Vagina (tissue), 2 donors: ENCODE measurements at places on chromosomes 13 and 19. TPM values are rescaled to one million over a fixed set of nuclear protein-coding genes. Genes with fewer than 3 reads are reported as not detected.

GRCh38 chr19:45972081-45972946, 1.4 kb downstream of the NOVA2 start:
- DNase-seq = no peak

GRCh38 chr13:27404680-27405079, 19.7 kb upstream of the GTF3A start:
- no peak for DNase-seq

GRCh38 chr13:63910511-63910910, 2494.9 kb upstream of the PCDH20 start:
- no peak for DNase-seq

GRCh38 chr19:49987159-49987698, 26.3 kb upstream of the SIGLEC11 start:
- no peak for DNase-seq

DNA sequence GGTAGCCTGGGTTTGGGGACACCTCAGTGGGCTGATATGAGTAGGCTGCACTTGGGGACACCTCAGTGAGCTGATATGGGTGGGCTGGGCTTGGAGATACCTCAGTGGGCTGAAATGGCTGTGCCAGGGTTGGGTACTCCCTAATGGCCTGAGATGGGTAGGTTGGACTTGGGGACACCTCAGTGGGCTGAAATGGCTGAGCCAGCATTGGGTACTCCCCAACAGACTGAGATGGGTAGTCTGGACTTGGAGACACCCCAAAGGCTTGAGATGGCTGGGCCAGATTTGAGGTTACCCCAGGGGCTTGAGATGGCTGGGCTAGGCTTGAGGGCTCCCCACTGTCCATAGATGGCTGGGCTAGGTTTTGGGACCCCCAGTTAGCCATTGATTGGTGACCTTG, 12.1 kb downstream of the IQCN start:
- DNase-seq = no peak

- DNase-seq = no peak
These were observed 80.4 kb downstream of the INSR start for GRCh38 chr19:7213628-7214323.

GRCh38 chr13:97058391-97058790, 64.1 kb upstream of the OXGR1 start:
- DNase-seq = no peak

- no peak for DNase-seq
These were observed 1.7 kb upstream of the PCDH17 start for GRCh38 chr13:57629821-57630235.

- no peak for DNase-seq
These were observed 275.3 kb downstream of the KCTD12 start for GRCh38 chr13:76610819-76611415.

DNA sequence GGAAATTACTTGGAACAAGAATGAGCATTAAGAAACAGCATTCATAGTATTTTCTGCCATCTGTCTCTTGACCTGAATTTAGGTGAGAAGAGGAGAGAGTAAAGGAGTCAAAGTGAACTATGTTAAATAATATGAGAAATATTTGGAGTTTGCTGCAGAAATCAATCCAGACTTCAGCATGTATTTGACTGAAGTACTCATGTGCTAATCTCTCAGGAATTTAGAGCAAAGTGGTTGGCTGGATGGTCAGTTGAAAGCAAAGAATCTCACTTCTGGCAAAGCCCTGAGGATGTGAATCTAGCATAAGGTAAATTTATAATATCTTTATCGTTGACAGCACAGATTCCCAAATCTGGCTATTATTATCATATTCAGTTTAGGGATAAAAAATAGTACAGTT, 394.3 kb downstream of the PCDH17 start:
- DNase-seq = no peak

DNA sequence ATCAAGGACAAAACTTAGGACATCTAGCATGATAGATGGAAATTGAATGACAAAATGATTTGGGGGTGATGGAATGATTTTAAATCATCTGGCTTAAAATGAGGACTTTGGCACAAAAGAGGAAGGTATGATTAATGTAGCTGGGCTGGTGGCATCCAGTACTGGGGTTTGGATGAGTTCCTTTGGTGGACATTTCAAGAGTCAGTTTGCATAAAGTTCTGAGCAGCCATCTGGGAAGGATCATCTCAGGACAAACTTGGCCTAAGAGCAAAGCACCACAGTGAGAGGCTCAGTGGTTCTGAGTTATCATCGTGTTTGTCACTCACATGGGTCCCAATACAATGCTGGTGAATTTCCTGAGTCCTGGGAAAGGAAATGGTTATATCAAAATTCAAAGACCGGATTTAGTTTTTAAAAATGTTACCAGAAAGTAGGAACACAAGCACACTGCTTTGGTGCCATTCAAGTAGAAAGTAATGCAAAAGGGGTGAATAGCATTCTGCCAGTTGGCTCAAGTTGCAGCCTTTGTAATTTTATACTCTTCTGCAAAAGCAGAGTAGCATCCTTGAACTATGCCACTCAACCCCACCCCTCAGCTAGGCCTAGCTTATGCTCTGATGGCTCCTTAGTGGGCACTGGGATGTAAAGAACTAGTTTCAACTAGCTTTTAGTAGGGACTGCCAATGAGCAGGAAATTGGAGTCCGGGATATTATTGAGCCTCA, 219.0 kb downstream of the COG6 start:
- DNase-seq = no peak

GRCh38 chr13:39452834-39453233, 150.2 kb downstream of the LHFPL6 start:
- DNase-seq = no peak

CGB1 gene
- not detected for total RNA-seq

PSG3 gene
- total RNA-seq = not detected
